SK-N-SH (cell line): ENCODE measurements at places on chromosomes 1 and 21.

GRCh38 chr1:29320156-29320940, 84.0 kb downstream of the PTPRU start:
- H3K36me3 ChIP-seq = no peaks in the 10 kb centered on the region
- H3K4me3 ChIP-seq = no peak overlapping the region
- H3K27ac ChIP-seq = no peak overlapping the region
- H3K27me3 ChIP-seq = no peaks in the 10 kb centered on the region
- H3K4me1 ChIP-seq = peaks cover 5% of the 10 kb centered on the region; the same call in 1 of the 2 replicates

GRCh38 chr1:109802901-109803561, 39.3 kb upstream of the EPS8L3 start:
- no peak overlapping the region for H3K4me3 ChIP-seq
- no peaks in the 10 kb centered on the region for H3K36me3 ChIP-seq
- H3K27ac ChIP-seq = no peak overlapping the region
- peak; percentile 51 for DNase-seq
- H3K27me3 ChIP-seq = no peaks in the 10 kb centered on the region
- H3K4me1 ChIP-seq = peaks cover 29% of the 10 kb centered on the region; the same call in 1 of the 2 replicates

DNA sequence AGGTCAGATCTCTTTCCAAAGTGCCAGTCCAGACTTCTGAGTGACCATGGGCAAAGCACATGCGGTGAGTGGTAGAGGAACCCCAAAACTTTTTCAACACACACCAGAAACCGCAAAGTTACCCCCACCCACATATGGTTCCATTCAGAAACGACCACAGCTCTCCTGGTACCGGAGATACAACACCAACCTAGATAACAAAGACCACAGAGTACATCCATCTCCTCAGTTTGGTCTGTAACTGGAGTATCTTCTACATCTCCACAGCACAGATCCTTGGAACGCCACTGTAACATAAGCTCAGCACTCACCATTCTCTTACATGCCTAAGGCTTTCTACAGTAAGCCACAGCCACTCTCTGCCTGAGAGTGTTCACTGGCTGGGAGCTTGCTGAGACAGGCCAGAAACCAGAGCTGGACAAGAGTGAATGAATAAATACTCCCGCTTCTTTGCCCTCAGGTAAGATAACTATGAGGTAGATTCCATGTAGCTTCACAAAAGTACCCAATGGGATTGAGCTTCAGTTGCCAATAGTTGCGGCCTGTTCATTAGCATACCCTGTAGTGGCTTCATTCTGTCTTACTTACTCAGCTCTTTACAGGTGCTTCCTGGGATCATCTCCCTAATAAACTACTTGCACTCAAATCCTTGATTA, 81.8 kb downstream of the SMYD3 start:
- DNase-seq = no peak
- H3K27ac ChIP-seq = no peak overlapping the region
- H3K27me3 ChIP-seq = no peaks in the 10 kb centered on the region
- no peaks in the 10 kb centered on the region for H3K4me1 ChIP-seq
- no peak overlapping the region for H3K4me3 ChIP-seq

DNA sequence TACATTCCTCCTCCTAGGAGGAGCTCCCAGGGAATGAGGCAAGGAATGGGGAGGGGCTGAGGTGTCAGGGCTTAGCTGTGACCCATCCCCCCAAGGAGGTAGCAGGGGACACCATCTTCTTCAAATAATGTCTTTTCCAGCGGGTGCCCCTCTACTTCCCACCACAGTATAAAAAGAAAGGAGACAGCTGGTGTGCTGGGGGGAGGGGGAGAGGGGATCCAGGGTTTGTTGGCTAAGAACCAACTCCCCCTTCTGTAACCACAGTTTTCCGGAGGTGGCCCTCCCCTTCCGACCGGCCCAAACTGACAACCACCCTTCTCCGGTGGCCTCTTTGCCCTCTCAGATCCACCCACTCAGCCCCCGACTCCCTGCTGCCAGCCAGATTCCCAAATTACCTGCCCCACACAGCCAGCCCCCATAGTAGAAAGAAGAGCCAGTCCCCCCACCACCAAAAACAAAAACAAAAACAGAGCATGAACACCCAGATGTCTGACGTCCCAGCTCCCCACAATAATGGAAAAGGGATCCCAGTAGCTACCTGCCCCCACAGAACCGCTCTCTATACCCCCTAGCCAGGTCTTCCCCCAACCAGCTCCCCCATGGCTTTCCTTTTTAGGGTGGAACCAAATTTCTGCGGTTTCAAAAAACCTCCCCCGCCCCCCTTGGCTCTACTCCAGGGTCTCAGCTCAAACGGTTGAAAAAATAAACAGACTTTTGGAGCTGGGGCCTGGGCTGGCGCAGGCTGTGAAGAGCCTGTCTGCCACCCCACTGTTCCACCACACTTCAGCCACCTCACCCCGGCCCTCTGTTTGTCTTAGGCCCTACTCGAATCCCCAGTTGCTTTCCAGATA, 2.1 kb downstream of the ARHGEF2 start:
- peaks cover 42% of the 10 kb centered on the region for H3K4me1 ChIP-seq
- H3K36me3 ChIP-seq = peaks cover 3% of the 10 kb centered on the region
- peak overlapping the region; percentile 88 for H3K4me3 ChIP-seq

- peaks cover 36% of the 10 kb centered on the region for H3K36me3 ChIP-seq
- no peaks in the 10 kb centered on the region for H3K4me1 ChIP-seq
- no peak for DNase-seq
- H3K4me3 ChIP-seq = no peak overlapping the region
- H3K27ac ChIP-seq = no peak overlapping the region
These were observed 33.9 kb downstream of the LRRC40 start for GRCh38 chr1:70171512-70171911.
